ENCODE measurements at places on chromosomes 2 and 18. TPM values are rescaled to one million over a fixed set of nuclear protein-coding genes. Genes with fewer than 3 reads are reported as not detected.
A peak's percentile ranks its signal among the peaks of the same experiment; 100 is the strongest.

- peaks cover 3% of the 10 kb centered on the region for H3K27me3 ChIP-seq
- H3K27ac ChIP-seq = no peak overlapping the region
- peak; percentile 77 for DNase-seq
- no peak overlapping the region for H3K4me3 ChIP-seq
- no peaks in the 10 kb centered on the region for H3K36me3 ChIP-seq
These were observed 65.2 kb downstream of the CCDC195 start for GRCh38 chr2:224650815-224651439.

- no peak overlapping the region for H3K27ac ChIP-seq
- H3K4me3 ChIP-seq = no peak overlapping the region
- H3K36me3 ChIP-seq = no peaks in the 10 kb centered on the region
These were observed 86.1 kb downstream of the GBX2 start for GRCh38 chr2:236082061-236082460.

DNA sequence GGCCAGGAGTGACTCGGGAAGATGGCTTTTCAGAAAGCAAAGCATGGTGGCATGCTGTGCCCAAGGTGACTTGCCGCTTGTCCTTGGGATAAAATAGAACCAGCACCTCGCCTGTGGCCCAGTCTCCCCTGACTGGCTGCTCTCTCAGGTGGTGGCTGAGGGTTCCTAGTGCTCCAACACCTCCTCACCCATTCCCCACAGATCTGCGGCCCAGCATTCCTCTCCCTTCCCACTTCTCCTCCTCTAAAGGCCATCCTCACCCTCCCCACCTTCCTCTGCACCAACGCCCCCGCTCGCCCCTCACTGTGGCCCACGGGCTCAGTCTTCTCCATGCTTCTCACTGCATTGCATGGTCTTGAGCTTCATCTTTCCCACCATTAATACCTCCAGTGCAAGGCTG lies 132.4 kb downstream of the PXDN start:
- no peak for DNase-seq
- H3K4me1 ChIP-seq = peaks cover 6% of the 10 kb centered on the region

DNA sequence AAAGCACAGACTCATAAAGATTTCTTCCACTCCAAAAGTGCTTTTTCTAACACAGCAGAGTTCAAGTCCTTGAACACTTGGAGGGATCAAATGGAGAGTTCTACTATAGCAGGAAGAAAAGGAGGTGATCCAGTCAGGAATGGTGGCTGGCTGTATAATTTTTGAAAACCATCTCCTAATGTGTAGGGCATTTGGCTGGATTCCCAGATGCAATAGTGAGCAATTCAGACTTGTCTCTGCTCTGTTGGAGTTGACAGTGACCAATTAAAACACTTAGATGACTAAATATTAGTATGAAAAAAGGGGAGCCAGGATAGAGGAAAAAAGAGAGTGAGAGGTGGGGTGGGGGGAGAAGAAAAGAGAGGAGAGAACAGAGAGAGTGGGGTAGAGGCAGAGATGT lies 5.3 kb upstream of the G6PC2 start:
- H3K27me3 ChIP-seq = peaks cover 55% of the 10 kb centered on the region
- H3K36me3 ChIP-seq = no peaks in the 10 kb centered on the region
- H3K27ac ChIP-seq = no peak overlapping the region
- H3K4me1 ChIP-seq = peaks cover 1% of the 10 kb centered on the region

DNA sequence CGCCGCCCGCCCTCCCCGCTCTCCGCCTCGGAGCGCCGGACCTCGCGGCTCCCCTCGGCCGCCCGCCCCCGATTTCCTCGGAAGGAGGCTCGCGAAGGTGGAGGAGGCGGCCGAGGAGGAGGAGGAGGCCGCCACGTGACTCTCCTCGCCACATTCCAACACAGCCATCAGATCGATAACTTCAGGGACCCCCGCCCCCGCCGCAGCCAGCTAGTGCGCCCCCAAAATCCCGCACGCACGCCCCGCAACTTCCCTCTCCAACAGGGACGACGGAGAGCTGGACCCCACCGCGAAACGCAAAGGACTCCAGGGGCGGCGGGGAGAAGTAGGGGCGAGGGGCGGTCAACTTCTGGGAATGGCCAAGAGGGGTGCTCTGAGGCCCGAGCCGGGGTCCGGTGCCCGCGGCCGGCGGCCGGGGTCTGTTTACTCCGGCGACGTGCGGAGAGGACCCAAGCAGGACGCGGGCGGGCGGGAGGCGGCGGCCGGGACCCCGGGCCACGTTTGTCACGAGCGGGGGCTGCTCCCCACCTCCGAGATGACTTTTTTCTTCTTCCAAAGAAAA lies 2.0 kb downstream of the ZNF521 start:
- peak overlapping the region; percentile 83 for H3K4me3 ChIP-seq
- no peak for DNase-seq
- peaks cover 9% of the 10 kb centered on the region for H3K4me1 ChIP-seq
- H3K27me3 ChIP-seq = peaks cover 75% of the 10 kb centered on the region
- H3K36me3 ChIP-seq = peaks cover 3% of the 10 kb centered on the region

- H3K4me3 ChIP-seq = peak overlapping the region; percentile 15
- H3K27ac ChIP-seq = peak overlapping the region; percentile 45
- H3K27me3 ChIP-seq = no peaks in the 10 kb centered on the region
These were observed 7.3 kb downstream of the CEP192 start for GRCh38 chr18:12998332-12999060.

GRCh38 chr2:200243441-200243840 lies 63.1 kb upstream of the SPATS2L start:
- H3K36me3 ChIP-seq = no peaks in the 10 kb centered on the region
- H3K4me1 ChIP-seq = peaks cover 4% of the 10 kb centered on the region
- H3K27me3 ChIP-seq = peaks cover 48% of the 10 kb centered on the region
- no peak overlapping the region for H3K27ac ChIP-seq

GRCh38 chr2:53018825-53019425 lies 748.7 kb upstream of the CHAC2 start:
- H3K27me3 ChIP-seq = no peaks in the 10 kb centered on the region
- no peak for DNase-seq
- no peaks in the 10 kb centered on the region for H3K4me1 ChIP-seq
- no peaks in the 10 kb centered on the region for H3K36me3 ChIP-seq
- no peak overlapping the region for H3K4me3 ChIP-seq
- no peak overlapping the region for H3K27ac ChIP-seq

CD207 gene
- total RNA-seq = not detected
